ENCODE measurements at places on chromosomes 6 and 20. TPM values are rescaled to one million over a fixed set of nuclear protein-coding genes. Genes with fewer than 3 reads are reported as not detected.

DNA sequence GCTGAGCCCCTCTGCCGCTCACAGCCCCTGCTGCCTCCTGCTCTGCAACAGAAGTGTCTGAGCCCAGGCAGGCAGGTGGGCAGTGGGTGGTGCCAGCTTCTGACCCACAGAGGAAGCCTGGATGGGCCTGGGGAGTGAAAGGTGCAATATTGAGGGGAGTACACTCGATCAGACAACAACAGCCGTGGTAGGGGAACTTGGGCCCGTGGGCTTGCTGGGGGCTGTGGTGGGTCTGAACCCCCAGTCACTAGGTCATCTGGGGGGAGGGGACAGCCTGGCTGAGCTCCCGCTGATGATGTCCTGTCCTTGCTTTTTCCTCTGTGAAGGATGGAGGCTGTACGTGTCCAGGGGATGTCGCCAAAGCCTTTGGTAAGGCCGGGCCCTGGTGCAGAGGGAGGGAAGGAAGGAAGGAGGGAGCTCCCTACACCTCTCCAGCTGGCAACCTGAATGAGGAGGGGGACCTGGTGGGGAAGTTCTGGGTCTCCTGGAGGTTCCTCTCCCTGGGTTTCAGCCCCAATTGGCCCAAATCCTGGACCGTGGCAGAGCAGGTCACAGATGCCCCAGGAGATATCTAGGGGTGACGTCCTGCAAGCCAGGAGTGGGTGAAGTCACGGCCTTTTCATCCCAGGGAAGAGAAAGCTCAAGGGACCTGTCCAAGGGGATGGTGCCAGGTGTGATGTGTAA, 47.2 kb downstream of the GMPR start:
- no peak for DNase-seq

The CD83 gene
- polyA plus RNA-seq, result 1.8 TPM

GRCh38 chr6:6781873-6782227, 193.3 kb downstream of the LY86 start:
- DNase-seq, result no peak

The TINAG gene
- polyA plus RNA-seq, result not detected

DNA sequence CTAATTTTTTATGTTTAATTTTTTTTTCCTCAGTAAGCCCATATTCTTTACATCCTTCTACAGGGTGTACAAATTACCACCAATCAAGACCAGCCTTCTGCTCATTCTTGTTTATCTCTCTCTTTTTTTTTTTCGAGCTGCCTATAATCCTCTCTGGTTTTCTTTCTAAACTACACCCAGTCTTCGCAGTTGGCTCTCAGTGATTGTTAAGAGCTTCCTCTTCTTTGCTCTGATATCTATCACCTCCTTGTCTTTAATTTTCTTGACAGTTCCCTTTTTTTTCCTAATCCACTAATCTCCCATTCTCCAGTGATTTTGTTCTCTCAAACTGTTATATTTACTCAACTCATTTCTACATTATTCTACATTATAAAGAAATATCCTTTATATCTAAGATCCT, 38.5 kb upstream of the PTPRK start:
- DNase-seq, result no peak

GRCh38 chr20:4021906-4022305, 6.5 kb upstream of the RNF24 start:
- no peak for DNase-seq

Measured in urinary bladder (tissue), 4 donors.